ENCODE measurements at places on chromosomes 3 and 15. TPM values are rescaled to one million over a fixed set of nuclear protein-coding genes. Genes with fewer than 3 reads are reported as not detected.

DNA sequence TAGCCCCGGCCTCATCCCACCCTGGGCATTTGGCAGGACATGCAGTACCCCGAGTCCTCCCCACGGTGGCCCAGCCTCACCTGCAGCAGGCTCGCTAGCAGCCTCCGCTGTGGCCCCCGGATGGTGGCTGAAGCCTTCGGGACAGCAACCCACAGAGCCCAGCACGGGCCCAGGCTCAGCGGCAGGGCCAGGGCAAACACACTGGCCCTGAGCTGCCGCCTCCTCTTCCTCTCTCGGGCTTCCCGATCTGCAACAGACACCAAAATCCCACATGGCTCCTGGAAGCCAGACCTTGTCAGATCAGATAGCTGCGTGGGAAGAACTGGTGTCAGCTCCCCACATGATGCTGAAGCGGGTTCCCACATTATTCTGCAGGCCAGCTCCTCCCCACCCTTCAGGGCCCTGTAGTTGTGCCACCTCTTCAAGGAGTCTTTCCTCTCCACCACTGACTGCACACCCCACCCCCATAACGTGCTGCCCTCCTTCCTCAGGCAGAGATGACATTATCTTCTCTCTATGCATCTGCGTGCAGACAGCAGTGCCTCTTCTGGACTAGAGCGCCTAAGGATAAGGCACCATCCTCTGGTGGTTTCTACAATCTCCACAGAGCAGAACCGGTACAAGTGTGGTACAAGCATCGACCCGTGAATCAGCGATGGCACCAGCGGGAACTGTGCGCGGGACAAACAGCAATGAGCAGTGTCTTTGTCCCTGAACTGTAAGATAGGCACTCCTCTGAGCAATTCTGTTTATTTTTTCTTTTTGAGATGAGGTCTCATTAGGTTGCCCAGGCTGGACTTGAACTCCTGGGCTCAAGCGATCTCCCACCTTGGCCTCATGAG, 9.5 kb downstream of the TMEM44 start:
- DNase-seq, result no peak
- no peaks in the 10 kb centered on the region for H3K4me1 ChIP-seq
- H3K27me3 ChIP-seq, result no peaks in the 10 kb centered on the region
- no peak overlapping the region for H3K27ac ChIP-seq
- H3K4me3 ChIP-seq, result no peak overlapping the region

GRCh38 chr3:156126467-156126866, 6.1 kb downstream of the KCNAB1 start:
- no peak for DNase-seq
- H3K4me1 ChIP-seq, result peaks cover 17% of the 10 kb centered on the region
- H3K36me3 ChIP-seq, result no peaks in the 10 kb centered on the region
- H3K27ac ChIP-seq, result no peak overlapping the region

GRCh38 chr3:20645340-20645739, 459.3 kb upstream of the SGO1 start:
- no peaks in the 10 kb centered on the region for H3K36me3 ChIP-seq
- no peak overlapping the region for H3K4me3 ChIP-seq
- no peak overlapping the region for H3K27ac ChIP-seq
- peaks cover 20% of the 10 kb centered on the region for H3K4me1 ChIP-seq

DNA sequence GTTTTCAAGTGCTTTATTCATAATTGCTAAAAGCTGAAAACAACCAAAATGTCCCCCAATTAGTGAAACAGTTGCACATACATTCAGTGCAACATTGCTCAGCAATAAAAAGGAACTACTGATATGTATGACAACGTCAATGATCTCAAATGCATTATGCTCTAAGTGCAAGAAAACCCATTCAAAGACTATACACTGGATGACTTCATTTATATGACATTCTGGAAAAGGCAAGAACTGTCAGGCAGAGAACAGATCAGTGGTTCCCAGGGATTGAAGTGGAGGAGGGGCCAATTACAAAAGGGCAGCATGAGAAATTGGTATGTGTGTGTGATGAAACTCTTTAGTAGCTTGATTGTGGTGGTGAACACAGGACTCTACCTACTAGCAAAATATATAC, 585.6 kb downstream of the TBL1XR1 start:
- no peak overlapping the region for H3K27ac ChIP-seq
- H3K36me3 ChIP-seq, result no peaks in the 10 kb centered on the region
- H3K4me3 ChIP-seq, result no peak overlapping the region
- no peak for DNase-seq

Gene SCAANT1
- total RNA-seq, result not detected

GRCh38 chr3:65526656-65527055, 512.1 kb downstream of the MAGI1 start:
- no peaks in the 10 kb centered on the region for H3K27me3 ChIP-seq
- no peak for DNase-seq
- H3K4me1 ChIP-seq, result peaks cover 9% of the 10 kb centered on the region

DNA sequence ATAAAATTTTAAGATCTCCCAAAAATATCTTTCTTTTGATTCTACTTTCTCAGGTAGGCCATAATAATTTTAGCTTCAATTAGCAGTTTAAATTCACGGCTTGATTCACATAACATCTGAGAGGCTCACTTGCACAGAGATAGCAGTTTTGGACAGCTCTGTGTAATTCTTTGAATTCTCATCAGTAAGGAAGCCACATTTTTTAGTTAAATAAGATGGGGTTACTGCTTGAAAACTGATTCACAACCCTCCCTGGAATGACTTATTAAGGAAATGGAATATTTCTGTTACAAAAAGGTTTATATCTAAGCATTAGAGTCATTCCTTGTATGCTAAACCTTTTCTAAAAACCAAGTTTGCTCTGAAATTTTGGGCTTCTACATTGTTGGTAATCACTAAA, 212.7 kb downstream of the ALCAM start:
- H3K36me3 ChIP-seq, result peaks cover 24% of the 10 kb centered on the region
- no peak for DNase-seq
- no peaks in the 10 kb centered on the region for H3K27me3 ChIP-seq
- H3K4me3 ChIP-seq, result no peak overlapping the region

DNA sequence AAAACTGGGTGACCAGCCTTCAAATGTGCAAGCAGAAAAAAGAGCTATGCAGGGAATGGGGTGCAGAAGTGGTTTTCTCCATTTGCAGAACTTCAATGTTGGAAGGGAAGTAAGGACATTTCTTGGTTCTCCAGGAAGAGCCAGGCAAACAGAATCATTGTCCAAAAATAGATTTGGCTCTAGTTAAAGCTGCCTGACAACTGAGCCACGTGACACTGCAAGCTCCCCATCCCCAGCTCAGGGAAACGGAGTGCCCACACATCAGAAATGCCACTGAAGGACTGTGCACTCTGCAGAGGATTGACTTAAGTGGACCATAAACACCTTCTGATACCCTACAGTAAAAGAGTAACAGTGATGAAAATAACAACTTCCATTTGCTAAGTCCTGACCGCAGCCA, 195.6 kb upstream of the NSMCE3 start:
- DNase-seq, result no peak
- H3K27me3 ChIP-seq, result no peaks in the 10 kb centered on the region
- no peaks in the 10 kb centered on the region for H3K4me1 ChIP-seq
- H3K4me3 ChIP-seq, result no peak overlapping the region
- no peak overlapping the region for H3K27ac ChIP-seq
- H3K36me3 ChIP-seq, result no peaks in the 10 kb centered on the region

GRCh38 chr15:72783004-72783639, 436 bp downstream of the ADPGK start:
- H3K27ac ChIP-seq, result peak overlapping the region; percentile 99
- peaks cover 26% of the 10 kb centered on the region for H3K4me1 ChIP-seq
- no peak for DNase-seq
- H3K27me3 ChIP-seq, result no peaks in the 10 kb centered on the region

Gene DAPK2
- total RNA-seq, result 17.6 TPM

GRCh38 chr3:64291345-64291744, 66.1 kb upstream of the PRICKLE2 start:
- no peaks in the 10 kb centered on the region for H3K27me3 ChIP-seq
- peak overlapping the region; percentile 16 for H3K27ac ChIP-seq
- no peak for DNase-seq
- H3K4me3 ChIP-seq, result no peak overlapping the region

GRCh38 chr15:96354731-96355567, 24.4 kb downstream of the NR2F2 start:
- H3K4me3 ChIP-seq, result no peak overlapping the region
- no peak for DNase-seq
- peaks cover 6% of the 10 kb centered on the region for H3K36me3 ChIP-seq
- H3K27me3 ChIP-seq, result no peaks in the 10 kb centered on the region
- no peak overlapping the region for H3K27ac ChIP-seq

GRCh38 chr15:83776986-83777385, 123.1 kb downstream of the ADAMTSL3 start:
- no peaks in the 10 kb centered on the region for H3K27me3 ChIP-seq
- H3K27ac ChIP-seq, result no peak overlapping the region
- H3K36me3 ChIP-seq, result no peaks in the 10 kb centered on the region
- no peak overlapping the region for H3K4me3 ChIP-seq
- H3K4me1 ChIP-seq, result no peaks in the 10 kb centered on the region
- no peak for DNase-seq

Gene DYNC1LI1
- 64.3 TPM for total RNA-seq

Gene RTP3
- total RNA-seq, result not detected

Gene GPR87
- total RNA-seq, result not detected

DNA sequence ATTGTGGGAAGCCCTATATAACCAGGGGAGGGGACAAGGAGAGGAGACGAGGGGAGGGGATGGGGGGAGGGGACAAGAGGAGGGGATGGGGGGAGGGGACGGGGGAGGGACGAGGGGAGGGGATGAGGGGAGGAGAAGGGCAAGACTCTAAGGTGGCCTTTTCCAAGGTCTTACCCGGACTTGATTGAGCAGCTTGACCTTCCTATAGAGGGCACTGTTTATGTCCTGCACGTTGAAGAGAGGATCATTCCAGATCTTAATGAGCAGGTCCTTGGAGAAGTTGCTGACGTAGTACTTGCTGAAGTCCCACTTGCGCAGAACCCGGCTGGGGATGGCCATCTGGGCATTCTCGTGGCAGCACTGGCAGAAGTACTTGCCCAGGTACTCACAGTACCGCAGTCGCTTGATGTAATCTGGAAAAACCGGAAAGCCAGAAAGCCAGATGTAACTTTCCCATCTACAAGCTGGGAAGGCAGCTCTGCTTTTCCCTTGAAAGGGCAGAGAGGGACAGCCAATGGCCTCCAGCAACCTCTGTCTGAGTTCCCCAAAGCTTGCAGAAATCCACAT, 55.7 kb downstream of the RUBCN start:
- H3K4me1 ChIP-seq, result no peaks in the 10 kb centered on the region
- no peak overlapping the region for H3K27ac ChIP-seq
- no peak for DNase-seq
- no peaks in the 10 kb centered on the region for H3K27me3 ChIP-seq
- H3K4me3 ChIP-seq, result no peak overlapping the region
- H3K36me3 ChIP-seq, result peaks cover 23% of the 10 kb centered on the region

- H3K27me3 ChIP-seq, result no peaks in the 10 kb centered on the region
- peaks cover 26% of the 10 kb centered on the region for H3K36me3 ChIP-seq
- no peak overlapping the region for H3K4me3 ChIP-seq
- peak overlapping the region; percentile 45 for H3K27ac ChIP-seq
- peaks cover 28% of the 10 kb centered on the region for H3K4me1 ChIP-seq
Measured at GRCh38 chr3:171615686-171616085, 155.5 kb upstream of the TNIK start.

DNA sequence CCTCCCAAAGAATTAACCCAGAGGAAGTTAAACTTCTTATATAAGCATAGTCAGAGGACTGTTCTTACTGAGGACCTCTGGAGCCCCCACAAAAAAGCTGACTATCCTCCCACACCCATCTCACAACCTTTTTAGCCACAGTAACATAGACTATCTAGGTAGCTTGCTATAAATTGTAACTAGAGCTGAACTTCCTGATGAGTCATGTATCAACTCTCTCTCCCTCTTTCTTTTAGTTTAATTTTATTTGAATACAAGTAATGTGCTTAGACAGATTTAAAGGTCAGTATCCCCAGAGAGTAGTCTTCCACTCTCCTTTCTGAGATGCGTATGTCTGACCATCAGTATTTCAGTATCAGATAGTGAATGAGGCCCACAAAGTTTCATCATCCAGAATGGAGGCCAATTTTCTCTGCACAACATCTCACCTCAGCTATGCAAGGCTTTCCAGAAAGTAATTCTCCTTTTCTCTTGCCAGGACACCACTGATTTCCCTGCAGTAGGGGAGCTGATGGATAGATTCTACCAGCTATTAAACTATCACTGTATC, 104.0 kb upstream of the MYRIP start:
- no peak overlapping the region for H3K27ac ChIP-seq
- peaks cover 2% of the 10 kb centered on the region for H3K4me1 ChIP-seq
- no peaks in the 10 kb centered on the region for H3K36me3 ChIP-seq
- no peak overlapping the region for H3K4me3 ChIP-seq

Gene SCAMP5
- 24.1 TPM for total RNA-seq

Gene CD47
- 44.8 TPM for total RNA-seq

Gene XCR1
- total RNA-seq, result not detected

GRCh38 chr3:61997101-61997500, 376.2 kb downstream of the FEZF2 start:
- DNase-seq, result no peak
- no peak overlapping the region for H3K4me3 ChIP-seq
- no peaks in the 10 kb centered on the region for H3K36me3 ChIP-seq
- H3K27ac ChIP-seq, result no peak overlapping the region
- H3K27me3 ChIP-seq, result no peaks in the 10 kb centered on the region

DNA sequence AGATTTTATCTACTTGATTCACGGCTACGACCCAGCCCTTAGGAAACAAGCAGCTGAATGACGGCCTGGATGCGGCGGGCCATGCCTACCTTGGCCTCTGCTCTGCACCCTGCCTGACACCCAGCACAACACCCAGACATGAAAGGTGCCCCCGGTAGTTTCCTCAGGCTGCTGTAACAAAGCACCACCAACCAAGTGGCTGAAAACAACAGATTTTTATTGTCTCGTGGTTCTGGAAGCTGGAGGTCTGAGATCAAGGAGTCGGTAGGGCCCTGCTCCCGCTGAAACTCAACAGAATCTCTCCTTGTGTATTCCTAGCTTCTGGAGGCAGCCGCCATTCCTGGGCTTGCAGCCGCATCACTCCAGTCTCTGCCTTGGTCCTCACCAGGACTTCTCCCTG, 111.7 kb downstream of the ADCY5 start:
- no peak overlapping the region for H3K4me3 ChIP-seq
- H3K36me3 ChIP-seq, result peaks cover 3% of the 10 kb centered on the region
- DNase-seq, result no peak

DNA sequence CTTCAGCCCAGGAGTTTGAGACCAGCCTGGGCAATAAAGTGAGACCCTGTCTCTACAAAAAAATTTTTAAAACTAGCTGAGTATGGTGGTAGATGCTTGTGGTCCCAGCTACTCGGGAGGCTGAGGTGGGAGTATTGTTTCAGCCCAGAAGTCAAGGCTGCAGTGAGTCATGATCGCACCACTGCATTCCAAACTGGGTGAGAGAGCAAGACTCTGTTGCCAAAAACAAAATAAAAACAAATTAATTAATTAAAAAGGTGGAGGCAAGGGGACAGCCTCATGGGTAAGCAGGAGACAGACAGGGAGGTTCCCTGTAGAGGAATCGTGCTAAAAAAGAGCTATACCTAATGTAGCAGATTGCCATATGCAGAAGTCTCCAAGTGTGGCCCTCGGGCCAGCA, 12.6 kb downstream of the HAPLN3 start:
- no peak overlapping the region for H3K27ac ChIP-seq
- no peak for DNase-seq
- H3K4me1 ChIP-seq, result no peaks in the 10 kb centered on the region
- H3K27me3 ChIP-seq, result no peaks in the 10 kb centered on the region
- peaks cover 4% of the 10 kb centered on the region for H3K36me3 ChIP-seq

Gene GPX1
- total RNA-seq, result 98.9 TPM

All from osteocyte (in vitro differentiated cells).